Hematopoietic multipotent progenitor cell treated with erythropoietin and hydrocortisone succinate and interleukin-3 and kit ligand, for 6 days (in vitro differentiated cells): ENCODE measurements at places on chromosomes 5 and 9.
A peak's percentile ranks its signal among the peaks of the same experiment; 100 is the strongest.

- peak; percentile 2 for DNase-seq
Observed at GRCh38 chr5:39648085-39648847, 223.5 kb upstream of the DAB2 start.

DNA sequence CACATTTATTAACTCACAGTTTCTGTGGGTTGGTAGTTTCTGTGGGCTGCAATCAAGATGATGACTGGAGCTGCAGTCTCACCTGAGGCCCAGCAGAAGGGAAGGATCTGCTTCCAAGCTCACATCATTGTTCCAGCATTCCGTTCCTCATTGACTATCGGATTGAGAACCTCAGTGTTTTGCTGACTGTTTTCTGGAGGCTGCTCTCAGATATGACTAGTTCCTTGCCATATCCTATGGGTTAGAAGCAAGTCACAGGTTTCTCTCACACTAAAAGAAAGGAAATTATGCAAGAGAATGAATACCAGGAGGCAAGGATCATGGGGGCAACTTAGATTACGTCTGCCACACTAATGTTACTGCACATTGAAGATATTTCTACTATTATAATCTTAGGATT lies 6.3 kb upstream of the ERAP1 start:
- no peak for DNase-seq

DNA sequence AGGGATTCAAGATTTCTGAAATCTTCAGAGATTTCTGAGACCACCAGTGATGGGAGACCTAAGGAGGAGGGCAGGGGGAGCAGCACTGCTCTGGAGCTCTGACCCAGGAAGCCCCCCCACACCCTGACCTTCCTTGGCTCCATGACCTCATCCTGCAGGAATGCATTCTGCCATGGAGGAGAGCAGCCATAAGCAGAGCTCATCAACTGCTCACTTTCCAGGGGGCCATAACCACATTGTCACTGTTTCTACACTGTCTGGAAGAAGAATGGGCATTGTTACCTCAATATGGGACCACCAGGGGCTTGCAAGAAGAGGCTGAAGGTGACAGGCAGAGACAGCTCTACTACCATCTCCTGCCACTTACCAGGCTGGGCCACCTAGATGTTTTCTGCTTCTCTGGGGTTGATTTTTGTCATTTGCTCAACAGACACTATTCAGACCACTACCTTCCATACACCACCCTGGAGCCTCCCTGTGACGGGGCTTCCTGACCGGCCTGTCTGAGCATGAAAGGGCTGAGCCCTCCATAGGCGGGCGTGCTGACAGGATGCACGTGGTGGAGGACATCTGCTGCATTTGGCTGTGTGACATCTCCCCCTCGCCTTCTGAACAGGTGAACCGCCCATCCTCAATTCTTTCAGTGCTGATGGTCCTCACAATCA lies 2.3 kb upstream of the TSC1 start:
- DNase-seq: no peak

- DNase-seq: no peak
Observed at GRCh38 chr5:149546974-149547373, 4.3 kb downstream of the CSNK1A1 start.

DNA sequence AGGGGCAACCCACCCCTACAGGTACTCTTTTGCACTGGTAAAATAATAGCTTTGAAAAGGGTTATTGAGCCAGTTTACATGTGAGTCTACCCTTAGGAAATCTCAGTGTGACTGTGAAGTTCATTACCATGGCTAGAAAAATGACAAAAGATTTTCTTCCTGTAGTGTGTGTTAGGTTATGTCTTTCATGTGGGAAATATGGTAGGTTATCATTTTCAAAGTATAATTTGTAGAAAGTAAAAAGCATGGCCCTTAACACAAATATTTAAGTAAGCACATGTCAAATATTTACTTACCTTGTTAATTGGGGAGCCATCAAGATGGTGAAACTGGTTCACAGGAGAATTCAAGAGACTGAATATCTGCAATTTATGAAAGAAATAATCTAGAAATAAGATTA lies 37.3 kb upstream of the PLPP1 start:
- no peak for DNase-seq

- no peak for DNase-seq
Observed at GRCh38 chr5:87541676-87542075, 128.9 kb upstream of the CCNH start.

DNA sequence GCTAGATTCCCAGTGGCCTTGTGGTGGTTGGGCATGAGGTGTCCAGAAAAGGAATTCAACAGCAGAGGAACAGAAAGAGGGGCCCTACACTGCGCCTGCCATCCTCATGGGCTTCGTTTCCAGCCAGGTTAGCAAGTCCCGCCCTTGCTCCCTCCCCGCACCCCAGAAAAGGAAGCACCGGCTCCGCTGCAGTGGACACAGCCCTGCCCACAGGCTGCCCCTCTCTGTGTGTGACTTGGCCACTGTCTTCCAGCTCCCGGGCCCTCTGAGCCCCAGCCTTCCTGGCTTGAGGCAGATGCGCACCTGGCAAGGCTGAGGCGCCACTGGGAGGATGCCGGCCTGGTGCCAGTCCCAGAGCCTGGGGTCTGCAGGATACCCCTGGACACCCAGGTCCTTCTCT lies 305.0 kb upstream of the IRX4 start:
- DNase-seq: no peak

GRCh38 chr5:13814301-13814700 lies 130.2 kb downstream of the DNAH5 start:
- DNase-seq: no peak

DNA sequence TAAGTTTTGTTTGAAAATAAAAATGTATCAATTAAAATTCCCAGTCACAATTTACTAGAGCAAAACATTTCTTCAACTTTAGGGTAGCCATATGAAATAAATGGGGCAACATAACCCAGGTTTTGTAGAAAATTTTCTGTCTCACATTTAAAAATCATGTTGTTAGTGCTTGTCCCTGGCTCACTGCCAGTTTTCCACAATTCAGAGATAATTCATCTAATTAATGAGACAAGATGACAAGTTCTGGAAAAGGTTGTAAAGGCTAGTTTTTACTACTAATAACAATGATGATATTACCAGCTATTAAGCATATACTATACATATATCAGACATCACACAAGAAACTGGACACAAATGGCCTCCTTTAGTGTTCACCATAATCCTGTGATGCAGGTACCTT lies 45.9 kb downstream of the MEGF9 start:
- peak; percentile 26 for DNase-seq

GRCh38 chr5:129073111-129073510 lies 21.4 kb upstream of the ISOC1 start:
- no peak for DNase-seq

DNA sequence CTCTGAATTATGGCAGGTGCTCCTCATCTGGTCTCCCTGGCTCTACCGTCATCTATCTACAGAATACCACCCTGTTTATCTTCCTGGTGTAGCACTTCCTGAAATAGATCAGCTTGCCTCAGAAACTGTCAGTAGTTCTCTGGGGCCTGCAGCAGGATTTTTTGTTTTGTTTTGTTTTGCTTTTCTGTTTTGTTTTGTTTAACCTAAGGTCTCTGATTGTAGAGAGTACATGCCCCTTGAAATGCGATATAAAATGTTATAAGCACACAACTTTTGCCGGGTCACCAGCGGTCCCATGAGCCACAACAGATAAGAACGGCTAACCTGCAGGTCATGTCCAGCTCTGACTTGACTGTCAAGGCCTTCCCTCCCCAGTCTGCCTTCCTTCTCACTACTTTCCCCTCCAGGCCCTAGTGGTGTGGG lies 26.6 kb upstream of the CREBRF start:
- DNase-seq: peak; percentile 65

DNA sequence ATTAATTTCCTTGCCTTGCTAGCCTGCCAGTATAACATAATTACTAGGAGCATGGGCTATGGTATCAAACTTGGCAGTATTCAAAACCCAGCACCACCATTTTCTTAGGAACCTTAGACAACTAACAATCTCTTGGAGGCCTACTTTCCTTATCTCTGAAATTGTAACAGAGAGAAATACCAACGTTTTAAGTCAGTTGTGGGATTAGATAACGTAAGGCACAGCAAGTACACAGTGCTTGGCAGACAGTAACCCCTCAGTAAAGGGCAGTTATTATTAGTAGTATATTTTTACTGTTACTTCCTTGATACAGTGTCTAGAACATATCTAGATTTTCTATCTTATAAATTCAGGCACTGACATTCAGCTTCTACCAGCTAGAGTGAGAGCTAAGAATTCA lies 309.6 kb downstream of the ACTL7B start:
- DNase-seq: peak; percentile 60

DNA sequence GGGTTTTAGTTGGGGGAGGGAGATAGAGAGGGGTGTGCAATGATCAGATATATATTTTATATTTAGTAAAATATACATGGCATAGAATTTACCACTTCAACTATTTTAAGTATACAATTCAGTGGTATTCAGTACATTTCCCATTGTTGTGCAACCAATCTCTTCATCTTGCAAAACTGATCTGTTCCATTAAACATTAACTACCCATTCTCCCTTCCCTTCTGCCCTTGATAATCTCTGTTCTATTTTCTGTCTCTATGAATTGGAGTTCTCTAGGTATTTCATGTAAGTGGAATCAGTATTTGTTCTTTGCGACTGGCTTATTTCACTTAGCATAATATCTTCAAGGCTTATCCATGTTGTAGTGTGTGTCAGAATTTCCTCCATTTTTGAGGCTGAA lies 38.6 kb downstream of the TGFBI start:
- no peak for DNase-seq

- DNase-seq: no peak
Observed at GRCh38 chr9:91777292-91777830, 172.7 kb downstream of the ROR2 start.

DNA sequence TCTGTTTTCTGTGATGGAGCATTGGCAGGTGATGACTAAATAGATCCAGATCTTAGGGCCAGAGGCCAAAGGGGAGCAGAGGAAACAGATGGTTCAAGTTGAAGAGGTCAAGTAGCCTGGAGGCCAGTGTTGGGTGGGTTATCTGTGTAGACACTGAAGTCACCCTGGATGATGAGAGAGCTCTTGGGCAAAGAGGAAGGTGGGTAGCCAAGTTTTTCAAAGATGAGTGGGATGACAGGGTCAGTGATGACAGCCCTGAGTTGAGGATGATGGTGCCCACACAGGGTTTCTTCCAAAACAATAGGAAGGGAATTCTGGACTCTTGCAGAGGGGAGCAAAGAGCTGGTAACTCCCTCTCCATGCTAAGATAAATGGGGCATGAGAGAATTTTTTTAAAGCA lies 76.6 kb downstream of the CD180 start:
- no peak for DNase-seq

GRCh38 chr5:8079056-8079455 lies 210.1 kb downstream of the MTRR start:
- DNase-seq: no peak

GRCh38 chr9:6790866-6791265 lies 33.1 kb downstream of the KDM4C start:
- no peak for DNase-seq

DNA sequence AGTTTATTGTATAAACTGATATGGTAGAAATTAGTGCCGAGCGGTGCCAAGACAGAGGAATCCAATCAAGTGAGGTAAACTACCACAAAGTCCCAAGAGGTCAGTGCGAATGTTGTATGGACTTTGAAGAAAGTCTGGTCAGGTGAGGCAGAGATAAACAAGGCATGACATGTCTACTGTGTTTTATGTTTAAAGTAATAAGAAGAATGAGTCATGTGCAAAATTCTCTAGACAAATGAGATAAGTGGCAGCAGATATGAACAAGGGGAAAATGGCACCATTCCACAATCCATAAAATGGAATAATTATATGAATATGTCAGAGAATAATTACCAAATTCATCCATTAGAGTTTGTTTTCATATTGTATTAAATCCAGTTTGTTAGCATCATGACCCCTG lies 364.1 kb upstream of the CCNH start:
- DNase-seq: no peak

GRCh38 chr5:104815212-104815611 lies 1252.6 kb upstream of the NUDT12 start:
- DNase-seq: no peak

GRCh38 chr5:11903121-11903613 lies 1.1 kb downstream of the CTNND2 start:
- DNase-seq: peak; percentile 2
